ENCODE measurements at places on chromosomes 3 and 15. TPM values are rescaled to one million over a fixed set of nuclear protein-coding genes. Genes with fewer than 3 reads are reported as not detected.
A peak's percentile ranks its signal among the peaks of the same experiment; 100 is the strongest.

DNA sequence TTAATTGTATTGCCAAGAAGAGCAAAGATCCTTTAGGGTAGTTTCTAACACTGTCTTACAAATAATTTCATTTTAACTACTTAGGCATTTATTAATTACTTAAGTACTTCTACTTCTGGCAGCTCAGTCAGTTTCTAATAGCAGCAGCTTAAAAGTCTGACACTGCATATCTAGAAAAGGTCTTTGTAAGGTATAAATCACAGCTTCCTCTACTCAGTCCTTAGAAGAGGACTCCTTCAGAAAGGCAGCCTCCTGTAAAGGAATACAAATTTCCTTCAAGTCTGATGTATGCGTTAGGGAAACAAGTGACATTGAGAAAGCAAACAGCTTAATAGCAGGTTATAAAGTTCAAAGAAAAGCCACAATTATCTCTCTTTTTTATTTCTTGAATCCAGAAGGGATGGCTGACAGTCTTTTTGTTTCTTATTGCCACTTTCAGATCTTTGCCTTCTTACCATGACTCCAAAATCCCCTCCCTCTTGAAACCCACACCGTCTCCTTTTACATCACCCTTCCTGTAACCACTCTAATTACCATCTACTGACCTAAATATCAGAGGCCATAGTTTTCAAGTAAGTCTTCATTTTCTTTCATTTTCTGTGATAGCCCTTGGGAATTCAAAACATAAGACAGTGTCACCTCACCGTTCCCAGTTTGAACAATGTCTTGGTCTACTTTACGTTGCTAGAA lies 109.5 kb downstream of the CGGBP1 start:
- no peak overlapping the region for H3K27ac ChIP-seq
- no peak overlapping the region for H3K4me3 ChIP-seq
- no peak for DNase-seq

DNA sequence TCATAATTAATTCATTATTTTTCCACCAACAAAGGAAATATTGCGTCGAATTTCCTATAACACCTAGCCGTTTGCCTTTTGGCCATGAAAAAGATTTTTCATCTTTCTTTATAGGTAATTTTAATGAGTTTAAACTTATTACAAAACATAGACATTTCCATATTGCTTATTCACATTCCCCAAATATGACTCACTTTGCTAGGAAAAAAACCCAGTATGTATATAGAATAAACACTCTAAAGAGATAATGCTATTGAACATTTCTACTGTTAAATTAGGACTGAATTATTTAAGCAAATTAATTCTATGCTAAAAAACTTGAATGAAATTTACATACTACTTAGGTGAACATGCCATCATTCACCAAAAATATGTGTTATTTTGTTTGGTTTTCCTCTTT lies 16.2 kb downstream of the ZPLD1 start:
- no peaks in the 10 kb centered on the region for H3K36me3 ChIP-seq
- H3K27me3 ChIP-seq: no peaks in the 10 kb centered on the region
- H3K4me3 ChIP-seq: no peak overlapping the region

DNA sequence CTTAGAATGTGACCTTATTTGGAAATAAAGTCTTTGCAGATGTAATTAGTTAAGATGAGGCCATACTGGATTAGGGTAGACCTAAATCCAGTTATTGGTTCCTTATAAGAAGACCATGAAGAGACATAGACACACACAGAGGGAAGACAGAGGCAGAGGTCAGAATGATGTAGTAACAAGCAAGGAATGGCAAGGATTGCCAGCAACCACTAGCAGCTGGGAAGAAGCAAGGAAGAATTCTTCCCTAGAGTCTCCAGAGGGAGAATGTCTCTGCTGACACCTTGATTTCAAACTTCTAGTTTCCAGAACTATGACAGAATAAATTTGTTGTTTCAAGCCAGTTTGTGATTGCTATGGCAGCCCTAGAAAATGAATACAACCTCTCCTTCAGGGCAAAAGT lies 116.7 kb downstream of the WDR76 start:
- H3K27ac ChIP-seq: no peak overlapping the region
- H3K4me1 ChIP-seq: no peaks in the 10 kb centered on the region
- H3K4me3 ChIP-seq: no peak overlapping the region
- H3K36me3 ChIP-seq: no peaks in the 10 kb centered on the region

DNA sequence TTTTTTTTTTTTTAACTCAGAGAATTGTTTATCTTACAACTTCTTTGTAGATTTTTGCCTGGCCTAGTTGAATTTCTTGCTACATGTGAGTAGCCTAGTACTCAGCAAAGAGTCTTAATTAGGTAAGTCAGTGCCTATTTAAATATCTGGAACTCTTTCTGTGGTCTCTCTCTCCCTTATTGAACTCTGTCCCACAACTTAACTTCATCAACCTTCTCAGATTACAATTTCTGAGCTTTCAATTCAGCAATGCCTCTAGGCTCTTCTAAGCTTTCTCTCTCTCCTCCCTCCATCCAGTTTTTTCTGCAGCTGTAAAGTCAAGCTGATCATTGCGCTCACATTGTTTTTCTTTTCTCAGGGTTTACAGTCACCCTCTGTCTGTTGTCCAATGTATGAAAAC lies 517.6 kb upstream of the ROBO1 start:
- no peak overlapping the region for H3K4me3 ChIP-seq
- no peaks in the 10 kb centered on the region for H3K27me3 ChIP-seq
- H3K36me3 ChIP-seq: no peaks in the 10 kb centered on the region
- DNase-seq: no peak
- H3K27ac ChIP-seq: no peak overlapping the region
- no peaks in the 10 kb centered on the region for H3K4me1 ChIP-seq

- DNase-seq: no peak
- no peaks in the 10 kb centered on the region for H3K36me3 ChIP-seq
- H3K27me3 ChIP-seq: no peaks in the 10 kb centered on the region
- H3K27ac ChIP-seq: no peak overlapping the region
- H3K4me3 ChIP-seq: no peak overlapping the region
- H3K4me1 ChIP-seq: no peaks in the 10 kb centered on the region
Observed at GRCh38 chr3:120370463-120370862, 21.3 kb upstream of the LRRC58 start.

- no peak overlapping the region for H3K27ac ChIP-seq
- no peaks in the 10 kb centered on the region for H3K27me3 ChIP-seq
- H3K36me3 ChIP-seq: no peaks in the 10 kb centered on the region
- H3K4me3 ChIP-seq: no peak overlapping the region
Observed at GRCh38 chr3:189076449-189076848, 95.3 kb upstream of the TPRG1 start.

- peak overlapping the region; percentile 69 for H3K4me3 ChIP-seq
- H3K27me3 ChIP-seq: no peaks in the 10 kb centered on the region
- DNase-seq: peak; percentile 7
- H3K36me3 ChIP-seq: no peaks in the 10 kb centered on the region
- peak overlapping the region; percentile 64 for H3K27ac ChIP-seq
Observed at GRCh38 chr3:127590282-127590592, 296 bp downstream of the TPRA1 start.

The GNAI2 gene
- 259 TPM for total RNA-seq

The ARPIN gene
- 0.02 TPM for total RNA-seq

The ANO10 gene
- total RNA-seq: 12.3 TPM

The MKRN3 gene
- total RNA-seq: 0.98 TPM
